ENCODE measurements at places on chromosomes 4 and X.

DNA sequence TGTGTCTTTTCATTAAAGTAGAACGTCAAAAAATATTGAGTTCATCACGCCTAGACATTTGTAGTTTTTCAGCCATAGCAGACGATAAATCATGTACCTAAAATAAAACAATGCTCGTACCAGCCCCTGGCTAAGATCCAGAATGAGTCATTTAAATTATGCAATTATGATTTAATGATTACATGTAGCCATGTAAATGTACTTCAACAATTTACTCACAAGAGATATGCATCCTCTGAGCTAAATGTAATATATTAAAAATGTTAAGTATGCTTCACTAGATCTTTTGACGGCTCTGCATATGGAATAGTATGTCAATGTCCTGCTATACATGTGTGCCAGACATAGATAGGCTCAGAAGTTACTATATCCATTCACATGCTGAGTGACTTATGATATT, 1077.8 kb downstream of the ARAP2 start:
- DNase-seq: no peak

GRCh38 chr4:101400096-101400495, 52.8 kb upstream of the PPP3CA start:
- DNase-seq: no peak

DNA sequence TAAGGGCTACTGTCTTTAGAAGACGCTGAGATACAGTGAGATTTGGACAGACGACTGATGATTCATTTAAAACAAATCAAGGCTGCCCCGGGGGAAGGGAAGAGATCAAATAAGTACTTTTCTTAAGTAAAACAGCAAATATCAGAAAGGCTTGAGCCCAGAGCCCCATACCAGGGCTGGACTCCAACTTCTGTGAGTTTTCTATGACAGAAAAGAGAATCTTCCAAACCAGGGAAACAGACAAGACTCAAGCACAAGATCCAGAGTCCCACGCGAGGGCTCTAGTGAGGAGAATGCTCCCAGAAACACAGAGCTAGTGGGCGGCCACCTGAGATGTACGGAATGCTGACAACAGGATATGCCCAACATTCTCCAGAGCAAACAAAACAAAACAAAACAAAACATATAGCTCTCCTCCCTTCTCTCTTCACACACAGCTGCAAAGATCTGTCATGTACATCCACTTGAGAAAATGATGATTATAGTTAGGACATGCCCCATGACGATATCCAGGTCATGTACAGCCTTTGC, 13.1 kb downstream of the ACSL1 start:
- DNase-seq: no peak

DNA sequence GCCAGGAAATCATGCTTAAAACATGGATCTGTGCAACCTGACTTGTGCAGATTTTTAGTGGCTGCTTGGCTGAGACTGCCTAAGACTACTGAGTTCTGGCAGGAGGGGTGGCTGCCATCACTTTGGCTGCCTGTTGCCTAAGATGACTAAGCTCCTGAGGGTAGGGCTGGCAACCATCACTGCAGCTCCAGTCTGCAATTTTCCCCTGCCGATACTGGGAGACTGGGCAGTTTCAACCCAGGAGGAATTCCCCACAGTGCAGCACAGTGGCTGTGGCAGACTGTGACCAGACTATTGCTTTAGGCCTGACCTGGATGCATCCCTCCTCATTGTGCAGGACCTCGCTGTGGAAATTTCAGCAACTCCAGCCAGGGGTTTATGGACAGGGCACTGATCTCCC, 544.9 kb downstream of the ANKRD50 start:
- no peak for DNase-seq

DNA sequence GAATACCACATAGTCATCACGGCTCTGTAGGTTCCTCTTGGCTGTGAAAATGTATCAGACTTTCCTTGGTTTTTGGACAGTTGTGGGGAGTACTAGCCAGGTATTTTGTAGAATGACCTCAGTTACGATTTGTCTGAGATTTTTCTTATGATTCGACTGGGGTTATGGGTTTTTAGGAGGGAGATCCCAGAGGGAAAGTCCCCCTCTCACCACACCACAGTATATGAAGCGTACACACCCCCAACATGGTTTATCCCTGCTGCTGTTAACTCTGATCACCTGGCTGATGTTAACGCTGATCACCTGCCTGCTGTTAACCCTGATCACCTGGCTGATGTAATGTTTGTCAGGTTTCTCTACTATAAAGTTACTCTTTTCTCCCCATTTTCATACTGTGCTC, 72.6 kb downstream of the ANAPC4 start:
- no peak for DNase-seq

DNA sequence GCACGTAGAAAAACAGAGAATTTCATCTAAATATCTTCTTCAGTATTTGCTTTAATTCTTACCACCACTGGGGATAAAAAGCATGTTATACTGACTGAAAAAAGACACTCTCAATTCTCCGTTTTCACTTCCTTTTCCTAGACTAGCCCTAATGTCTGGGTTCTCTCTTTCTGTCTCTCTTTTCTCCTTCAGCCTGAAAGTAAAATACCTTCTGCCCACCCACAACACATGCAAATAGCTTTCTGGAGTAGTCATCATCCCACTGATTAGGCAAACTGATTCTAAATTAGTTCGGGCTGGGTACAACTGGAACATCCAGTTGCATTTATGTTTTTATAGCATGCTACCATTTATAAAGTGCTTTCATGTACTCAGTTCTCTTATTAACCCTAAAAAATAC, 142.4 kb upstream of the ANKRD50 start:
- no peak for DNase-seq

DNA sequence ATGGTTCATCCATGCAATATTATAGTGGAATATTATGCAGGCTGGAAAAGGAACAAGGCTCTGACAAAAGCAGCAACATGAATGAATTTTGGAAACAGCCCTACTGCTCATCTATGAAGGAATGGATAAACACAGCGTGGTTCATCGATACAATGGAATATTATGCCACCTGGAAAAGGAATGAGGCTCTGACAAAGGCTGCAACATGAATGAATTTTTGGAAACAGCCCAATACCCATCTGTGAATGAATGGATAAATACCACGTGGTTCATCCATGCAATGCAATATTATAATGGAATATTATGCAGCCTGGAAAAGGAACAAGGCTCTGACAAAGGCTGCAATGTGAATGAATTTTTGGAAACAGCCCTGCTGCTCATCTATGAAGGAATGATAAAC, 160.4 kb downstream of the CRLF2 start:
- no peak for DNase-seq

GRCh38 chrX:29487214-29487613, 728.1 kb upstream of the MAGEB2 start:
- DNase-seq: no peak

DNA sequence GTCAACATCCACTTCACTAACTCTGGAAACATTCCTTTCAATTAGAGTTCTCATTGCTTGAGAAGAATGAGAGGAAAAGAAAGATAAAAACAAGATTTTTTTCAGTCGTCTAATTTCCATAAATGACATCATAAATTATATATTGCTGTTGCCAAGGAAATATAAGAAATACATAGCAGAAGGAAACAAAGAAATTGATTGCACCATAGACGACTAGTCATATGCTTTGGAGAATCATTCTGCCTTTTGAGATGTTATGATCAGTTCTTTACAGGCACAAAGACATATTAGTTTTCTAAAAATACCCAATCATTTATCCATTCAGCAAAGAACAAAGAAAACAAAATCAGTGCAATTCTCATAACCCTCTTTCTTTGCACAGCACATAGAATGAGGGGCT, 672 bp upstream of the C1QTNF7 start:
- DNase-seq: no peak

DNA sequence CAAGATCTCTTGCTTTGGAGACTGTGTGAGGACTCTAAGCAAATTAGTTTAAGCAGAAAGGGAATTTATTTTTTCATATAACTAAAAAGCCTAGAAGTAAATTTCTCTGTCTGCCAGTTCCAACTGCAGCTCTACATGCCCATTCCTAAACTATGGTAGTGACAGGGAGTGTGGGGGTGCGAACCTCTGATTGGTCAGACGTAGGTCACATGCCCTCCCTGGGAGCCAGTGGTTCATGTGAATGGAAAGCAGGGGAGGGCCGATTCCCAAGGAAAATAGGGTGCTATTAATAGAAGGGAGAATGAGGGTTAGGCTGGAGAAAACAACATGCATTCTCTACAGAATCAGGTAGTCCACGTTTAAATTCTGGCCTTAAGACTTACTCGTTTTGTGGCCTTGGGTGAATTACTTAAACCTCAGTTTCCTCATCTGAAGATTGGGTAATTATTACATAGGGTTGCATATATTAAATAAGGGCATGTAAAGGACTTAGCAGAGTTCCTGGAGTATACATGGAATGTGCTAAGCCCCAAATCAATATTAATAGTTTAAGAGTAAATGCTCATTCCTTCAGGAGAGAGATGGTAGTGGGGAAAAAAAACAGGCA, 7.2 kb downstream of the RAB33B start:
- DNase-seq: no peak

GRCh38 chr4:83178029-83178428, 63.5 kb upstream of the PLAC8 start:
- no peak for DNase-seq

DNA sequence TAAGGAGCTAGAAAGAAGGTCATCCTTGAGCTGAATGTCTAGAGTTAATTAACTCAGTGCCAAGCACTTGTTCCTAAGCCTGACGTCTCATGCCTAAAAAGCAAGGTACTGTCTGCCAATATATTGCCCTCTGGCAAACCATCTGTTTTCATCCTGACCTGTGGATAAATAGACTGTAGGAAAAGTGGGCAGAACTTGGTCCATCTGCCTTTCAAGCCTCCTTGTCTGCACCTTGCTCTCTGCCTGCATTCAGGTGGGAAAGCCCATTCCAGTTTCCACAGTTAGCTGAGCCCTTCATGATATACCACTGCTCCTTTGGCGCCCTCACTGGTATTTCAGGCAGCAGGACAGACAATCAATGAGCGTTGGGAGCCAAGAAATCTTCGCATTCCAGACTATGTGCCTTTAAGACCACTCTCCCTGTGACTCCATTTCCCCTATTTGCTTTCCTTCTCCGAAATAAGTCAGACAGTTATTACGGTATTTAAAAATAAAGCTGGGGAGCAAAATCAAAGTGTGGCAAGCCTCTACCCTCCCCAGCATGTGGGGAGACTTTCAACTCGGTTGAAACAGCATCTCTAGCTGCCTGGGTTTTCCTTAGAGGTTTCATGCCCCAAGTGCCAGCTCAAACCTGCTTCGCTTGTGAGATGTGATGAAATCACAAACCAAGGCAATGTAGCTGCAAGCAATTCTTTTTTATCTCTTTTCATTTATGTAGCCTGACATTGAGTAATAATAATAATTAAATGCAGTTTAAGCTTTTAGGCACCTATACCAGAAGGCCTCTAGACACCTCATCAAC, 2.5 kb upstream of the CCDC149 start:
- DNase-seq: no peak

GRCh38 chr4:124325690-124326089, 386.8 kb downstream of the ANKRD50 start:
- no peak for DNase-seq

DNA sequence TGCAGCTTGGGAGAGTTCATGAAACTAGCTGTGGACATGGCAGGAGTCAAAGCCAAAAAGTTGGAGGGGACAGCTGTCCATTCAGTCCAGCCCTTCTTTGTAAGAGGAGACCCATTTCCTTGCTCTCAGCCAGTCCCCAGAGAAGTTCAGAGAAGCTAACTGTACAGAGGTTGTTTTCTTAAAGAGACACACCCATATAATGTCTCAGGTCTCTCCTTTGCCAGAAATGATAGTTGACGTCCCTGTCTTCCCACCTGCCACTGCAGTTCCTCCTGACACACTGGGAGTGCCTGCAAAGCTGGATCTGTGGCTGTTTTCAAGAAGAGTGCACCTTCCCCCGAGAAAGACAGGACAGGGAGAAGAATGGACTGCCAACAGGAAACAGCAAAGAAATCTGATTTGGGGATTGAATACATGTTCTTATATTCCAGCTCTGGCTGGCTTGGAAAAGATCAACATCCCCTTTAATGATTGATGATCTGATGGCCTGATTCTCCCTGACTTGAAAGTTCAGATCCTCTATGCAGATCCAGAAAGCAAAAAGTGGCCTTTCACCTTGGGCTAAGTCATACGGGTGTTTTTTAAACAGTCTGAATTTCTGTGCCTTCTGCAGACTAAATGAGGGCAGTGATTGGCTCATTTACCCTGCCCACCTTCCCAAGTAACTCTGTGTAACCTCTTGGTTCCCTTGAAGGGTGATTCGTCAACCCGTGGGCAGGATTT, 87.2 kb downstream of the MAOA start:
- DNase-seq: no peak

GRCh38 chr4:25075851-25076250, 45.1 kb upstream of the LGI2 start:
- no peak for DNase-seq

DNA sequence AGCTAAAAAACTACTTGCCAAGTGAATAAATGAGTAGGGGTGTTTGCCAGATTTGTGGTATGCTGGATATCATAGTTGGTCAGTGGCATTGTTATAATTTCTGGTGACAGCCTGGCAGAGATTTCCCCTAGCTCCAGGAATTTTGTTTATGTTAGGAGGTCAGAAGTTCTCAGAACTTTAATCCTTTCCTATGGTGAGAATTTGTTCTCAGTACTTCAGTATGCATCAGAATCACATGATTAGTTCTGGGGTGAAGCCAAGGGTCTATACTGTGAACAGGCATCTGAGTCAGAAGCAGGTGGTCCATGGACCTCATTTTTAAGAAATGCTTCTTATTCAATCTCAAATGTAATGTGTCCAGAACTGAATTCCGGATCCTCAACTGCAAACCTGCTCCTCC, 10.5 kb downstream of the RASSF6 start:
- DNase-seq: no peak

- DNase-seq: no peak
Measured at GRCh38 chrX:16462912-16463311, 187.0 kb upstream of the S100G start.

DNA sequence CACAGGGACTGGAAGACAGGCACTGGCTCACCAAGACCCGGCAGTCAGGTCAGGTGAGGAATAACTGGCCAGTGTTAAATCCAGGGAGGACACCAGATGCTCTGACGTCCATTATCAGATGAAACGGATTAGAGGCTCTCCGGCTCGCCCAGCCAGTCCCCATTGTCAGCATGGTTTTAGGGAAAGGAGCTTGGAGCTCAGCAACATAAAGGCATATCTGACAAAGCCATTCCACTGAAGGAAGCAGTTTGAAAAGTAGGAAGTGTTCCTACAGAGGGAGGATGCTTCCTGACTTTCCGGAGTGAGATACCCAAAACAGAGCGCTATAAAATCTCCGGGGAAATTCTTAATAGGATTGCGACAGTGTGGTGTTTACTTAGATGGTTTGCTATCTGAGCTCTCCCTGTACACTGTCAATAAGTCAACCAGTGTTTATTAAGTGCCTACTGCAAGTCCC, 14.8 kb downstream of the NDNF start:
- DNase-seq: no peak

DNA sequence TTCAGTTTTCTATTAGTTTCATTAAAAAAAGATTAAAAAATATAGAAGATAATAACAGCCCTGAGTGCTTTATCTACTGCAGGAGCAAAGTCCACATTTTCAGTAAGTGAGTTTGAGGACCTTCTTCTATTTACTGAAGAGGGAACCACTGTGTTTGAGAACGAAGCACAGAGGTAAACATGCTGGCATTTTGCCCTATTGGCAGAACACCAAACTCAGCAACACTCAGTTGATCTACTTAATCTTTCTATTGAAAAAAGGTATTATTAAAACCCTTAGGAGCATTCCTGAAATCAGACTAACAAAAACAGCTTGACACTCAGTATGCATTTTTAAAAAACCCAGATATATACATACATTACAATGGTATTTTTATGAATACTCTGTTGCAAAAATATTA, 1496.7 kb downstream of the TECRL start:
- no peak for DNase-seq

GRCh38 chrX:25198253-25198652, 182.5 kb upstream of the ARX start:
- DNase-seq: no peak

GRCh38 chrX:154411981-154412340, 622 bp downstream of the TAFAZZIN start:
- DNase-seq: no peak

Measured in stimulated activated CD8-positive, alpha-beta memory T cell treated with anti-CD3 and anti-CD28 coated beads, Interleukin-4, amount 100 ng/mL, for 1 hour (primary cell).